ENCODE measurements at places on chromosomes 3 and 15.

DNA sequence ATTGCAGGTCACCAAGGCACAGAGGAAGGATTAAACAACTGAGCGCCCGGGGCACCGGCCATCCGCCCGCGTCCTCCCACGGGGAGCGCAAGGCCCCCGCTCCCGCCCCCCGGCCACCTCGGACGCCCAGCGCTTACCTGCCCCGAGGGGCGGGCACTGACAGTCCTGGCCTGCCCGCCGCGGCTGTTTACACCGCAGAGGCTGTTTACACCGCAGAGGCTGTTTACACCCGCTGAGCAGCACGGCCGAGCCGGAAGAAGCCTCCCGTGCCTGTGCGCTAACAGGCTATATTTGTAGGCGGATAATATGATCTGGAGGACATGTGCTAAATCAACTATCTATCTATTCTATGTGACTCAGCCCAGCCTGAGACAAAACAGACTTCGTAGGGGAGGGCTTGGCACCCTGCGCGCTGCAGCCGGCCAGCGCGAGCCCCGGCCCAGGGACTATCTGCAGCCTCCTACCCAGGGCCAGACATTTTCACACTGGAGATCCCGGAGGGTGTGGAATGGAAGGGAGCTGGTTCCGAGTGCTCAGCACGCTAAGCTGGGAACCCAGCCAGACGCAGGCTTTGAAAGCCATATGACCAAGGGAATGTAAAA is at the start of gene LRRC2:
Gene LRRC2, minus strand, starts transcription at position 263 of the 602 bp plus-strand sequence. CDS start 14,711 bp downstream, outside the sequence.
- no peak for DNase-seq

DNA sequence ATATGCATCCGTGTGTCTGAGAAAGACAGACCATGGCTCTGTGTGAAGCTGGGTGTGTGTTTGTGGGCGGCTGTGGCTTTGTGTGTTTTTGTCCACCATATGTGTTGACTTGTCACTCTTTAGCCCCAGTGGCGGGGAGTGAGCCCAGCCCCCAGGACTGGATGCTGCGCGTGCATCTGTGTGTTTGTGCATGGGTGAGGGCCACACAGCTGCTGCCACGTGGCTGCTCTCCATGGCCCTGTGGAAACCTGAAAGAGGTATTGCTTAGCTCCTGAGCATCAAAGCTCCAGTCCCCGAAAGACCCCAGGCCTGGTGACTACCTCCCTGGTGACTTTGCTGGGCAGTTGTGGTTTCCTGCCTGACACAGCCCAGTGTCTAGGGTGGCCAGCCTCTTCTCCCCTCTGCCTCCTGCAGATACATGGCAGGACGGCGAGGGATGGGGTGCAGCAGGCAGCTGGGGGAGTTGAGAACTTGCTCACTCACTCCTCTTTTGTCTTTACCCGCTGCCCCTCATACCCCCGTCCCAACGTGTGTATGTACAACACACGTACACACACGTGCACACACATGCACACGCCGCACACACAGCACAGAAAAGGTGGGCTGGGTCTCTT is 6.5 kb downstream of the EPHB3 start:
- no peak for DNase-seq

- no peak for DNase-seq
Measured at GRCh38 chr3:138937690-138938055, 9.3 kb downstream of the FOXL2 start.

DNA sequence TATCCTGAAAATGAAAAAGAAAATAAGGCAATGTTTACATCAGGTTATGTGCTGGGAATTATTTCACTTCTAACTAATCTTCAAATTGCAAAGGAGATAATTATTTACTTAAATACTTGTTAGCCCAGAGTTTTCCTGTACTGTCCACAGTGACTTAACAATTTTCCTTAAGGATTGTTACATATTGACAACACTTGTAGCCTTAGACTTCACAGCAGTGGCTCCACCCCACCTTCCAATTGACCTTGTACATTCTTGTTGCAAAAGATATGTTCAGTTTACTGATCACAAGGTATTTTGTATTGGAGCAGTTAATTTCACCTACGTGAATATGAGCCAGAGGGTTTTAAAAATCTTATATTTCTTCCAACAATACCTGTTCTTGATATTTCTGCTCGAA is 376.9 kb downstream of the CNTN6 start:
- DNase-seq = no peak

DNA sequence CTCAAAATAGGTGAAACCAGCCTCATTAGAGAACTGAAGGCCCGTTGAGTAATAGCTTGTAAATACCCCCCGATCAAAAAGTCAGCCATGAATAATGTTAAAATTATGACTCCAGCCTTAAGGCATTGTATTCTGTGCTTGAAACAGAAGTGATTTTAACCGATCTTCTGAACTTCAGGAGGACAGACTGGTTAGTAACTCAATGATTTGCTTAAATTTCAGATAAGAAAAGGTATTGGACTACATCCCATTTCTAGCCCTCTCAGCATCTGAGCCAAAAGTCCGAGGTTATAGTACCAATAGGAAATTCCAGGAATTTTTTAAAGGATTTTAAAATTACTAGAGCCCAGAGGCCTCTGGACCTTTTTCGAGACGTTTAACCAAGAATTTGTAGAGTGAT is 67.7 kb upstream of the FGF12 start:
- DNase-seq = no peak

- no peak for DNase-seq
Measured at GRCh38 chr3:8442993-8443650, 58.5 kb upstream of the LMCD1 start.

DNA sequence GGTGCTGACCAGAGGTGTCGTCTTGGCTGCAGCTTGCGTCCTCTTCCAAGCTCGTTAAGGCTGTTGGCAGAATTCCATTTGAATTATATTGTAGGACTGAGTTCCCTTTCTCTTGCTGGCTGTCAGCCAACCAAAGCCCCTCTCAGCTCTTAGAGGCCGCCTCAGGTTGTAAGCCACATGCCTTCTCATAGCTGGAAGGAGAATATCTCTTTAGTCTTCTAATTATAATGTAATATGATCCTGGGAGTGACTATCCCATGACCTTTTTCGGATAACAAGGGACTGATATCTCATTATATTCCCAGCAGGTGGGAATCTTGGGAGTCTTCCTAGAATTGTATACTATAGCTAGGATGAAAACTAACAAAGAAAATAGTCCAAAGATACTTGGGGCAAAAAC is 4.8 kb downstream of the SCG5 start:
- no peak for DNase-seq

- DNase-seq = no peak
Measured at GRCh38 chr15:45858491-45858890, 223.7 kb downstream of the SQOR start.

DNA sequence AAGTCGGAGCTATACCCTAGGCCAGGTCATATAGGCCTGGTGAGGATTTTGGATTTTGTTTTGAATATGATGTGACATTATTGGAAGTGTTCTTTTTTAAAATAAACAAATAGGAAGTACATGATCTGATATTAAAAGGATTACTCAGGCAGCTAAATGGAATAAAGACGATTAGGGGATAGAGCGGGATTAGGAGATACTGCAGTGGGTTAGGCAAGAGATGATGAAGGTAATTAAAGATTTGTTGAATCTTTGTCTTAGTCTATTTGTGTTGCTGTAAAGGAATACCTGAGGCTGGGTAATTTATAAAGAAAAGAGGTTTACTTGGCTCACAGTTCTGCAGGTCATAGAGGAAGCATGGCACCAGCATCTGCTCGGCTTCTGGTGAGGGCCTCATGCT is 21.3 kb downstream of the KIF15 start:
- no peak for DNase-seq

DNA sequence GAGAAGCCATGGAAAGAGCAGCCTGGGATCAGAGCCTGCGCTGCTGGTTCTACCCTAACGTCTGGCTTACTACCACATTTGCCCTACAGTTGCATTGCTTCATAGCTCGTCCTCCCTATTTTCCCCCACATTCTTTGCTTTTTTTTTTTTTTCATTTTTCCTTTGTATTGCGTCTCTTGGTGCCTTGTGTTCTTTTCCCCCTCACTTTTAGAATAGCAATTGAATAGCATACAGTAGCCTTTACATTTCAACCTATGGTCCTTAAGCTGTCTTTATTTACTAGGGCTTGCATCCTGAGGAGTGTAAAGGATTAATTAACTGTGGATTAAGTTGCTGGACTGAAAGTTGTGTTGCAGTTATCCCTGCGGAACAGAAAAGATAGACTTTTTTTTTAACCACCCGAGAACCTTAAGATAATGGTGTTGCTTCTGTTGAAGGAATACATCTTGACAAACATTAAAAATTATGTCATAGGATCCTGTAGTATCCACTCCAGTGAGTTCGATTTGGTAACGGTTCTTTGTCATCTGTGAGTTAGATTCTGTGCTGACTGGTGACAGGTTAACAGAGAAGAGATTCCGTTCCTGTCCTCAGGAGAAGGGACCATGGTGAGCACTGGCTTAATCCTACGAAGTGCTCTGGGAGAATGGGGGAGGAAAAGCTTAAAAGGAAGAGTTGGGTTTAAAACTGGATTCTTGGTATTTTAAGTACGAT is 417.4 kb upstream of the NAALADL2 start:
- no peak for DNase-seq

- DNase-seq = no peak
Measured at GRCh38 chr3:158562674-158563073, 8.3 kb upstream of the MLF1 start.

DNA sequence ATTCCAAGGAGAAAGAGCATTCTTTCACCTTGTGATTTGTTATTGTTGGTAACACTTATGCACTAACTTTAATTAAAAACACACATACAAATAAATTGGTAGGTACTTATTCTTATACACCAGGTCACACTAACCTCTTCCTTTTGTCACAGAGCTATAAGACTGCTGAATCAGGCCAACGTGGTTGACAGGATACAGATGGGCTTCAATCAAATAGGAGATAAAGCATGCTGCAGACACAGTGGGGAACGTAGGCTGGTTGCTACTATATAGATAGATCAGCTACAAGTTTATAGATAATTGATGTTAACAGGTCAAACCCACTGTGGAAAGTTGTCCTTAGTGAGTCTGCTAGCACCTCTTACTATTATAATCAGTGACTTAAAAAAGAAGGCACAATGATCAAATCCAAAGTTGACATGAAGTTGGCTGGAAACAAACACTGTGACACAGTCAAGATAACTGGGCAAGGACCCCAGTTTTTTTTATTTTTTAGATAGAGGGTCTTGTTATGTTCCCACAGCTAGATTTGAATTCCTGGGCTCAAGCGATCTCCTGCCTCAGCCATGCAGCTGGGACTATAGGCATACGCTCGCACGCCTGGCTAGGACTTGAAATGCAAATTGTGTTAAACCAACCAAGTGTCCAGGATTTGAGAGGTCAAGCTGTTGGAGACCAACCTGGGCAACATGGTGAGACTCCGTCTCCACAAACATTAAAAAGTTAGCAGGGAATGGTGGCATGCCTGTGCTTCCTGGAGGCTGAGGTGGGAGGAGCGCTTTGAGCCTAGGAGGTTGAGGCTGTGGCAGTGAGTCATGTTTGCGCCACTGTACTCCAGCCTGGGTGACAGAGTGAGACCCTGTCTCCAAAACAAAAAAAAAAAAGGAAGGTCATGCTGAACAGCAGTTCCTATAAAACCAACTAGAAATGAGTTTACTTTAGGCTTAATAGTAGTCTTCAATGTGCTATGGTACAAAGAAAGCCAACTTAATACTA is 97.9 kb upstream of the MEX3B start:
- no peak for DNase-seq
